ENCODE measurements at places on chromosomes 4 and X.

DNA sequence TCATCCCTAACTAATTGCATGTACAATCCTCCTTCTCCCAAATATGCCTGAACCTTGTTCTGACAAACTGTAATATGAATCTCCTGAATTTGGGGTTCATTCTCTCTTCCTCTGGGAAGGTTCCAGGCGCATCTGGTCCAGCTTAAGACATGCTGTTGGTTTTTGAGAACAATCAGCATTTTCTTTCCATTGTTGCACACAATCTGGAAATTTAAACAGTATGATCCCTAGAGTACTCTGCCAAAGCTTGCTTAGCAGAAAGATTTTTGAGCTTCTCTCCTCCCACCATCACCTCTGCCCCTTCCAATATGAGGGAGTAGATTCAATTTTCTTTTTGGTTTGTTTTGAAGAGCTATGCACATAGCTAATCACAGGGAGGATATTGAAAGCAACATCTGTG lies 50.1 kb downstream of the SRPX start:
- no peak for DNase-seq

- no peak for DNase-seq
Measured at GRCh38 chr4:181970366-181970765, 272.8 kb upstream of the TENM3 start.

GRCh38 chrX:153866302-153867019 lies 19.5 kb downstream of the L1CAM start:
- no peak for DNase-seq

DNA sequence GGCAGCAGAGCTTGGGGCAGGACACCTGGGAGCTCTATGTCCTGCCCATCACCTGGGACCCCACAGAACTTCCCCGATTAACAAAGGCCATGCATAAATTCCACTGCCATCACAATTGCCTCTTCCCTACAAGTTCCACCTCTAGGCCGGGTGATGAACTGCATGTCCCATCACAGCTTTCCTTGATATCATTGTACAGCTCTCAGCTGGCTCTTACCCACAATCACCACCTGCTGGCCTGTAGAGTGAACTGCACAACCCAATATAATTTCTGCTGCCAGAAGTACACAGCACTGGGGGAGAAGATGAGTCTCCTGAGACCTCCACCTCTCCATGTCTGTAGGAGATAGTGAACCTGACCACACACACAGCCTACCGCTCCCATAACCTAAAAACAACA lies 285.0 kb upstream of the AADAT start:
- peak; percentile 28 for DNase-seq

DNA sequence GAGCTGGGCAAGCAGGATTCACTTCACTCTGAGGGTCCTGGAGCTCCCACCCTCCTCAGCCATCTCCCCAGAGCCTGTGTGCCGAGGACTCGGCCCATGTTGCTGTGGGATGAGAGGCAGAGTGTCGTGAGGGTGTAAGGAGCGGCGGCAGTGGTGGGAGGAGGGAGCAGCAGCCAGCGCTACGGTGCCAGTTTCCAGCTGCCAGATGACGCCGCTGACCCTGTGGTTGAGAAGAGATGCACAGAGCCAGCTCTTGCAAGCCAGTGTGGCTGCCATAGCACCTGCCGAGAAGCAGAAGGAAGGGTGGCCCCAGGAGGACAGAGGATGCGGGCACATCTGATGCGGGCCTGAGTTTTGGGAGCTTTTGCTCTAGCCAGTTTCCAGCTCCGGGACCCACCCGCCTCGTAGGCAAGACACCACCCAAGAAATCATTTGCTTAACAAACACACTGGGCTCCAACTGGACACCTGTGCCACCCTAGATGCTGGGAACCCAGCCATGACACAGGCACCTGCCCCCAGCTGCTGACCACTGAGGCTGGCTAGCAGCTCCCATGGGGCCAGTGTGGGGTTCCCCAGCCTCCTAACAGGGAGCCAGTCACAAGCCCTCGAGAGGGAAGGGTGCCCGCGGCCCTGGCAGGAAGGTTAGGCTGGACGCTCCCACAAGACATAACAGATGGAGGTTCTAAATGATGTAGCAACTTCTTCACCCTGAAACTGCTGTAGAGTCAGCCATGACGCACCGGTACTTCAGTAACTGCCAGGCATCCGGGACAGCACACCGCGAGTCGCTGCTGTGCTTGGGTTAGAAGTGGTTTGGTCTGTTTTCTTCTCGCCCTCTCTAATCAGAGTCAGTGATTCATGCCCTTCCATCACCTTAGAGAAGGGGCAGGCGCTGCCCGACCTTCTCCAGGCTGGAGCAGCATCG lies 8.9 kb downstream of the MSANTD1 start:
- DNase-seq = peak; percentile 45

- DNase-seq = peak; percentile 7
Measured at GRCh38 chrX:71178908-71179307, 34.3 kb downstream of the NLGN3 start.

- DNase-seq = no peak
Measured at GRCh38 chr4:158793021-158793420, 24.2 kb downstream of the FNIP2 start.

GRCh38 chr4:20255251-20255586 lies 3.5 kb downstream of the SLIT2 start:
- peak; percentile 49 for DNase-seq

- no peak for DNase-seq
Measured at GRCh38 chr4:1204286-1204827, 32.0 kb upstream of the SPON2 start.

GRCh38 chr4:187333151-187333550 lies 609.5 kb upstream of the FAT1 start:
- no peak for DNase-seq

DNA sequence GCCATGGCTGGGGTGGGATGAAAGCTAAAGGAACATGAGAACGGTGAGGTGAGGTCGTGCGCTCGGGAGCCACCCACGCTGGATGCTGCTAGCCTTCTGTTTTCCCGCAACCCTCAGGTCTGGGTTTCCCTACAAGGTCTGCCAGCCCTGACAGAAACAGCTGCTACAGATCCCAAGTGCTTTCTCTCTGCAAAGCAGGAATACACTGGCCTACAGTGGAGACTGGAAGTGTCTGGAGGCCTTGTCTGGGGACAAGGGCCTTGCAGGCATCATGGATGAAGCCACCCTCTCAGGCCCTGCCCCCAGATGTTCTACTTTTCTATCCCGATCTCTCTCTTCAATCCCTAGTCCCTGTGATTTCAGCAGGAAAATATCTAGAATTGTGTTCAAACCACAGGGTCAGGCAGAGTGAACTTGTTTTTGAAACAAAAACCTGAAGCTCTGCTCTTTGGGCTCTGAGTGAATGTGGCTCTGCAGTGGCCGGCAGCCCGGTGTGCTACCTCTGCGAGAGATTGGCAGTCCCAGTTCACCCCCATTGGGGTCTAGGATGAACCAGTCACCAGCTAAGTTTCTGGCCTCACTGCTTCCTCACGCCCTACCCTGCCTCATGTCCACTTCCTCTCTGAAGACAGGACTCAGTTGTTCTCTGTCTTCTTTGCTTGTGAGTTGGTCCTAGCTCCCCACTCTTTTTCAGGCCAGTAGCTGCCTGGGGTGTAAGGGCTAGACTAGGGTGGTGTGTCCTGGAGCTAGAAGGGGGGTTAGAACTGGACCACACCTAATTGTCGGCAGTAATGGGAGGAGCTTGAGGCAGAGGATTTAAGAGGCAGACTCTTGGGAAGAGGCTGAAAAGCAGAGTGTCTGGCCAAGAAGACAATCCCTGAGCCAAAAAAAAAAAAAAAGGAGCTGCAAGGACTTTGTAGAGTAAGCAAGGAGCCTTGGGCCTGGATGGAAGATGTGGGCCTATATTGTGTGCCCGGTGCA lies 89.6 kb downstream of the RTL5 start:
- DNase-seq = no peak

- no peak for DNase-seq
Measured at GRCh38 chrX:24301806-24302205, 12.1 kb downstream of the SUPT20HL2 start.

GRCh38 chrX:106208154-106208553 lies 40.0 kb downstream of the PWWP3B start:
- no peak for DNase-seq

- no peak for DNase-seq
Measured at GRCh38 chr4:27189683-27190082, 329.0 kb downstream of the STIM2 start.

- no peak for DNase-seq
Measured at GRCh38 chrX:37468124-37468739, 103.2 kb upstream of the LANCL3 start.

GRCh38 chrX:110836451-110836850 lies 40.8 kb upstream of the CHRDL1 start:
- no peak for DNase-seq

DNA sequence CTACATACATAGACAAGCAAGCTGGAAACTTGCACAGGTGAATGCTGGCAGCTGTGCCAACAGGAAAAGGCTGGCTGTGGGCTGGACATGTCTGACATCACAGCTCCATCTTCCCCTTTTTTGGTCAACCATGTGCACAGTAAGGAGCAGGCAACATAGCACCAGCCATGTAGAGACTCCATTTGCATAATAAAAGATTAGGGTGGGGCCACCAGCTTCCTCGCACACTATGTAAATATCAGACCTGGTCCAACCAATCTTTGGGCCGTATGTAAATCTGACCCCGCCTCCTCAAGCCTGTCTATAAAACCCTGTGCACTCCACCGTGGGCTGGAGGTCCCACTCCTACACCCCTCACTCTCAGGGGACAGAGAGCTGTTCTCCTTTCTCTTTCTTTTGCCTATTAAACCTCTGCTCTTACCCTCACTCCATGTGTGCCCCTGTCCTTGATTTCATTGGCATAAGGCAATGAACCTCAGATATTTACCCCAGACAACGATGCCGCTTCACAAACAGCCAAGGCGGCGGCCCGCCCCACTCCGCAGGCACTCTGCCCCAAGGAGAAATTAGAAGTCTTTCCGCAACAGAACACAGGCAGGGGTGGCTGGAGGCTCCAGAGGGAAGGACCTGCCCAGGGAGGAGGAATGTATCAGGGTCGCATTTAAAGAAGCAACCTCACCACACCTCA lies 862.2 kb downstream of the TRIML1 start:
- peak; percentile 32 for DNase-seq

DNA sequence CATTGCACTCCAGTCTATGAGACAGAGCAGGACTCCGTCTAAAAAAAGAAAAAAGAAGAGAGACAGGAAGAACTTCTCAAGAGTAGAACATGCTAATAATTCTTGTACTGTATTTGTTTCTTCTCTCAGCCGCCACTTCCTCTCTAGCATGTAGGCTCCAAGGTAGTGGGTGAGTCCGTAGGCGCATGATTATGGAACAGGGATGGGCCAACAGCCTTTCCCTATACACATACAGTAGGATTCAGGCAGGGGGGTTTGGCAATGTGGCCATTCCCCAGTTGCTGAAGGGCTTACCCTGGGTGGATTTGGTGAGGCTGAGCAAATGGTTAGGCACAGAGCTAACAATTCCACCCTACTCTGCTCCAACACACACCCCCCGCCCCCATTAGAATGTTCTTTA lies 35.0 kb upstream of the APLN start:
- no peak for DNase-seq

DNA sequence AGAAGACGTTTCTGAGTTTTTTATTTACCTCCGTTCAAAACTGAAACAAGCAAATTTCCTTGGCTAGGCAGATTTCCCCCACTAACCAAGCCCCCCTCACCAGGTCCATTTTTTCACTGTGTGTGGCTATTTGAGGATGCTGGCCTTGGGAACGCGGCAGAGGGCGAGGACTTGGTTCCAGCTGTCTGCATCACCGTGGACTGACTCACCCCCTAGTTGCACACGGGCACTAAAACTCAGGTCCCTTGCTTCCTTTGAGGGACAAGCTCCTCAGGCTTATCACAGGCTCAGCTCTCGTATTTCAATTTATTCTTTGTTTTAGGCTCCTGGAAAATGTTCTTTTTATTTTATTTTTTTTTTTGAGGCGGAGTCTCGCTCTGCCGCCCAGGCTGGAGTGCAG lies 8.4 kb upstream of the MTNR1A start:
- DNase-seq = no peak

DNA sequence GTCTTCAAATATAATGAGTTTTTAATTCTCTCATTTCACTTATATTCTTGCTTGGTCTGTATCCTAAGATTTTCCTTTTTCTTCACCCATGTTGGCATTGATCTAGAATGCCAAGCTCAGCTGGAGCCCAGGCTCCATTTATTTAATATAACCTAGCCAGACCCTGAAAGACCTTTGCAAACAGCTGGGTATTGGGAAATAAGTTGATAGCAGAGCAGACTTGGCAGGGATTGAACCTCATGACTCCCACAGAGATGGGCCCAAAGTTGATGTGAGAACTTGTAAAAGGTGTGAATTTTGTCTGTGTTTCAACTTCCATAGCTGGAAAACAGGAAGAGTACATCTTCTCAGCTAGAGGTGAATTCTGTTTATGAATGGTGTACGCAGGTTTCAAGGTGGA lies 59.5 kb downstream of the SH2D1A start:
- no peak for DNase-seq

DNA sequence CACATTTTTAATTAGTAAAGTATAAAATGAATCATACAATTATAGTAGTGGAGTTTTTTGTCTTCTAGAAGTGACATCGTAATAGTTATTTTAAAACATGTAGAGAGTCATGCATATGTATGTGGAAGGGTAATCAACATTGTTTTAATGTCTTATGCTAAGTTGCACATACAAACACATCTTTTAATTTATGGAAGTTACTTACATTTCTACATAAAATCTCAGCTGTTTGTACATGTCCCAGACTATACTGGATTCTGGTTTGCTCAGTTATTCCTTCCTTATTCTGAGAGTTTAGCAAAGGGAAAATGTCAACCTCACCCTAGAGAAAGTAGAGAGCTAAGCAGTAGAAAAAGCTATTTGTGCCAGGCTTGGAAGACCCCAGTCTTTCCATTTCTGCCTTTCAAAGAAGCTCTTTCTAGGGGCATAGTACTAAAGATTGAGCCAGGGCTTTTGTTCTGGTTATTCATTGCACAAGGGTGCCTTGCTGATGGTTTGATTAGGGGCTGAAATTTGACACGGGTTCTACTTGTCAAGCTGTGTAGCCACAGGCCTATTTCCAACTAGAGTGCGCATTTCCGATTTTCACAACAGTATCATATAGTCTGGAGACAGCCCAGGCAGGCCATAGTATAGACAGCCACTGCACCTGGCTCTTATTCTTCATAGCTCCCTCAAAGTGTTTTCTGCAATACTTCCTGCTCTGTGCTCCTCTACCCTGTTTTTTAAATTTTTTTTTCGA lies 106.3 kb downstream of the RPA4 start:
- peak; percentile 4 for DNase-seq

- DNase-seq = no peak
Measured at GRCh38 chr4:88600176-88600838, 8.0 kb downstream of the HERC3 start.

- DNase-seq = no peak
Measured at GRCh38 chr4:95363559-95363925, 185.2 kb downstream of the UNC5C start.

DNA sequence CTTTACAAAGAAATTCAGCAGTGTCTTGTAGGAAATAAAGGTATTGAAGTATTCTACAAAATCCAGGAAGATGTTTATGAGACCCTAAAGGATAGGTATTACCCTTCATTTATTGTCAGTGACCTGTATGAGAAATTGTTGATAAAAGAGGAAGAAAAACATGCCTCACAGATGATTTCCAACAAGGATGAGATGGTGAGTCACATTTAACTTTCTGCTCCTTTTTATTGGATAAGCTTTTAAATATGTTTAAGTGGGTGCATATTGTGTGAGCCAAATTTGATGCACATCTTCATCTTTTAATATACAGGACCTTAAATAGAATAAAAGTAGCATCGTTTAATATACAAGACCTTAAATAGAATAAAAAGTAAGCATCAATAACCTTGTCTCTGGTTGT lies 72.1 kb downstream of the LRP2BP start:
- DNase-seq = no peak

GRCh38 chr4:184163813-184164212 lies 53.9 kb downstream of the ENPP6 start:
- DNase-seq = peak; percentile 68

GRCh38 chr4:180751009-180751408 lies 1492.2 kb upstream of the TENM3 start:
- DNase-seq = no peak

Data from NCI-H526 (cell line).